Placental pericyte (primary cell): ENCODE measurements at places on chromosomes 4 and X. TPM values are rescaled to one million over a fixed set of nuclear protein-coding genes. Genes with fewer than 3 reads are reported as not detected.

Gene FANCB
- total RNA-seq: 2.6 and 13.5 TPM in 2 replicates

Gene HS3ST1
- 1.1 TPM in 2 replicates for total RNA-seq

Gene EGF
- 0.22 and 1.6 TPM in 2 replicates for total RNA-seq

Gene GLRA3
- total RNA-seq: not detected in 2 replicates

Gene PCSK1N
- total RNA-seq: not detected in 2 replicates

Gene CCSER1
- 0.14 TPM in 1 of 2 replicates, not detected in the other for total RNA-seq

Gene ATP5ME
- total RNA-seq: 31.9 and 97.8 TPM in 2 replicates
